NCI-H187 treated with DMSO at 0.1 percent for 48 hours (cell line): ENCODE measurements at places on chromosomes 2 and 18.

- no peak for DNase-seq
These were observed 446.2 kb downstream of the PIK3C3 start for GRCh38 chr18:42401131-42401673.

- no peak for DNase-seq
These were observed 197.6 kb downstream of the NDUFA10 start for GRCh38 chr2:239827523-239827890.

- no peak for DNase-seq
These were observed 279.8 kb downstream of the TNS1 start for GRCh38 chr2:217722883-217723472.

- DNase-seq: no peak
These were observed 4.2 kb downstream of the SLC25A12 start for GRCh38 chr2:171889808-171890207.

GRCh38 chr18:59707306-59707705 lies 10.1 kb upstream of the CCBE1 start:
- DNase-seq: no peak

DNA sequence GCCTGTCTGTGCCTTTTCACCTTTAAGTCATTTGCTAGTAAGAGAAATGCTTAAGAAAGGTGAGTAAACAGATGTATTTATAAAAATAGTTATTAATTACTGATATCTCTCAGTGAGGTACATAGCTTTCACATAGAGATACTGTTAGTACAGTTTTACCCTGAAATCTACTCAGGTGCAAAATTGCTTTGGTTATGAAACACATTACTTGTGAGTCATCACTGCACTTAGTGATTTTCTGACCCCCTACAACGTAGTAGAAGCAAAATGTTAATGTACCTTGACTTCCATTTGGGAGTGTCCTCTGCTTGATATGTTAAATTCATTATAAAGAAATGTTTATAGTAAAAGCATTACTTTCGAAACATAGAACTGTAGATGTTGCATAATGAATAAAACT lies 6.5 kb downstream of the GLS start:
- no peak for DNase-seq

- no peak for DNase-seq
These were observed 135.7 kb upstream of the NDUFV2 start for GRCh38 chr18:8966821-8967220.

GRCh38 chr2:240637901-240638345 lies 12.6 kb downstream of the GPR35 start:
- no peak for DNase-seq

DNA sequence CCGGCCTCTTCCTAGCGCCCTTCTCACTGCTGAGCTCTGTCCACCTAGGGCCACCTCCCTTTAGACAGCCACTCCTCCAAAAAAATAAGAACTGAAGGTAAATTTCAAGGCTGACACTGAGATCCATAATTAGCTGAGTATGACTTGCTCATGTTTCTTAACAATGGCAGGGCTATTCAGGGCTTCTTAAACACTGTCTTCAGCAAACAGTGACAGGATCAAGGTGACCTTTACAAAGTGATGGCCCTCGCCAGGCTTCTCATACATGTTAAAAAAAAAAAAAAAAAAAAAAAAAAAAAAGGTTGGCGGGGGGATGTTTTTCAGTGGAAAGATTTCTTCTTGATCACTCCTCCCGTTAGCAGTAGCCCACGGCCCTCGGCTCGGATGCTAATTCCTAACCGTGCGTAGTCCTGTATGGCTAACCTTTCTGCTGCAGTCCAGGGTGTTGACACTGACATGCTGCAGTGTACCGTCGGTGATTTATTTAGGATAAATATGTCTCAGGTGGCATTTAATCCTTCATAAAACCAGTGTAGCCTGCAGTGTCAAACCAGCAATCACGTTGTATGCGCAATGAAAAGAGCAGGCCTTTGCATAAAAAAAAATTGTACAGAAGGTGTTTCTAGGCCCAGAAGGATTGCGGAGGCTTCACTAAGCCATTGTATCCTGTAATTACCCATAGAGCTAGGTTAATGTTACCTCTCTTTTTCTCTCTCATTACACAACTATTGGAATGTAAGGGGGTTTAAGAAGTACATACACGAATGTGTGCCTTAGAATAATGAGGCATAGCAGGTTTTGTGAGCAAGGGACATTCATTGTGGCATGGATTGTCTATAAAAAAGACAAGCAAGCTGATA lies 142.7 kb downstream of the PTGR3 start:
- no peak for DNase-seq

GRCh38 chr18:36108601-36109000 lies 20.5 kb downstream of the SLC39A6 start:
- DNase-seq: no peak

DNA sequence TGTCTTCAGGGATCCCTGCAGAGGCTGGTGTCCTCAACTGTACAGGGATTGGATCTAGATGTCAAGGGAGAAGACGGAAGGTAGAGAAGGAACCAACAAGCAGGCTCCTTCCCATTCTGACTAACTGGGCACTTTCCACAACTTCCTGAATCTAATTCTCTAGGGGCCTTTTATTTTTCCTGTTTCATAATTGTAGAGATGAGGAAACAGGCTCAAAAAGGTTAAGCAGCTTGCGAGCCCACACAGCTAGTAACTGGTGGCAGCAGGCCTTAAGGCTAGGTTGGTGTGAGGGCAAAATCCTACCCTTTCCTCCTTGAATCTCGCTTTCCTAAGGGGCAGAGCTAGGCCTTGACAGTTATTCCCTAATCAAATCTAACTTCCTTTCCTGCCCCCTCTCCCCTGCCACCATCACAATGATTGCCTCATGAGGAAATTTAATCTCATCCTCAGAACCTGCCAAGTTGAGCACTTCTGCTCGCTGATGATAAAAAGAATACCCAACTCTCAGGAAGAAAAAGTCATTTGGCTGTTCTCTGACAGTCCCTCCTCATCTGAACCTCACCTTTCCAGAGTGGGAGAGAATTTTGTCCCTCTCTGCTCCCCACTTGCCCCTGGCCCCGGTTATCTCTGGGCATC lies 35.7 kb upstream of the POLE4 start:
- DNase-seq: no peak

DNA sequence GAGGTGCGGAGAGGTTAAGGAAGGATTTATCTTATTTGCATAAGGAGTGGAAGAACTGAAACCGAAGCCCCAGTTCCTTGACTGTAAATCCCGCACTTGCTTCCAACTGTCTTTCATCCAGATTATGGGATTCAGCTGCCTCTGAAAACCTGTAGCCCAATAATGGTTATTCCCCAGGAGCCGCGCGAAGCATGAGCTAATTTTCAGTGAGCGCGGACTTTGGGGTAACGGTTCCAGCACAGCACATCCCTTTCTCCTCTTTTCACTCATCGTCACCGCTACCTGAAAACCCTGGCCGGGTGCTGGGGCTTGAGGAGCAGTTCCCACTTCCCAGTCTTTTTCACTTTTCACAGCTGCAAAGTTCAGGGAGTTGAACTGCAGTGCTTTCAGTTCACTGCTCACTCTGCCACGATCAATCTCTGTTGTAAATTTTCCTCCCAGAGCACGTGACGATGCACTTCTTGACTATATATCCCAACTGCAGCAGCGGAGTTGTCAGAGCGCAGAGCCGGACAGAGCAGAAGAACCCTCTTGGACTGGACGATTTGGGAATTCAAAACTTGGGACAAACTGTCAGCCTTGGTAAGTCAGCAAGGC lies at the start of gene KCNE4:
KCNE4 (plus strand) TSS at position 498 of the 597 bp plus-strand sequence. CDS start 641 bp downstream, outside the sequence.
- DNase-seq: no peak

- no peak for DNase-seq
These were observed 228.7 kb downstream of the PID1 start for GRCh38 chr2:229042349-229042748.

GRCh38 chr2:52017646-52018235 lies 985.8 kb upstream of the NRXN1 start:
- DNase-seq: no peak

- no peak for DNase-seq
These were observed 12.4 kb upstream of the EPAS1 start for GRCh38 chr2:46284796-46285195.

DNA sequence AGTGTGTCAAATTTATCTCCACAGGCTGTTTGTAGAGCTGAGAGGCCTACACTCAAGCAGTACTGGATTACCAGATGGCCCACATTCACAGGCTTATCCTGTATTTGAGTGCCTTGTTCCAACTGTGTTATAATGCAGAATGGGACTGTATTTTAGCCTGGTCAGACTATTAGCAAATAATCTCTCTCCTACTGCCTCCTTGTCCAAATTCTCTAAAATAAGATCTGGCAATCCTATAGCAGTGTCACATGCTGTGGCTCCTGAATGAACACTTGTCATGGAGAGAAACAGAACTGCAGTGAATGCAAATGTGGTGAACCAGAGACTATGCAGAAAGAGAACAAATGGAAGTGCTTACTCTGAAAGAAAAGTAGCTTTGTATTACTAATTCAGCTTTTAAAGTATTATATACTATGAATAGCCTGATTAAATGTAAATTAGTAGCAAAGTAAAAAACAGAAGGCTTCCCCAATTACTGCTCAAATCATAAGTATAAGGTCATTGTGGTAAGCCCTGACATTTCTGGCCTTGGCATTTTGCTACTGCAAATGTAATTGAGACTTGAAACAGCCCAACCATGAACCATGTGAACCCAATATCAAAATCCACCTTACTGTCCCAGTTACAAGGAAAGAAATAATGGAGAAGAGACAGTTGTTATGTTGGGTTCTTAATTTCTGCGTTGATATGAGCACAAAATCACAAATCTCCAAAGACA lies 80.0 kb downstream of the MAP4K3 start:
- no peak for DNase-seq

GRCh38 chr2:189412330-189412953 lies 28.8 kb upstream of the WDR75 start:
- DNase-seq: peak; percentile 0

DNA sequence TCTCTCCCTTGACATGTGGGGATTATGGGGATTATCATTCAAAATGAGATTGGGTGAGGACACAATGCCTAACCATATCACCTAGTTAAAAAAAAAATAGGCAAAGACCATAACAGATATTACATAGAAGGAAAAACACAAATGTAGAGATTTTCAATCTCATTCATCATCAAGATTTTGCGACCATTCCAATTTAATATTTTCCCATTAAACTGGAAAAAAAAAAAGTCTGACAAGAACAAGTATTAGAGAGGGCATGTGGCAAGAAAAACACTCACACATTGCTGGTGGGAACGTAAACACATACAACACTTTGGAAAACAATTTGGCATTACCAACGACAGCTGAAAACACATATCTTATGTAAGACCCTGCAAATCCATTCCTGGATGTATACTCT lies 71.0 kb upstream of the MYCN start:
- DNase-seq: no peak

GRCh38 chr18:9961041-9961440 lies 47.2 kb downstream of the VAPA start:
- no peak for DNase-seq

DNA sequence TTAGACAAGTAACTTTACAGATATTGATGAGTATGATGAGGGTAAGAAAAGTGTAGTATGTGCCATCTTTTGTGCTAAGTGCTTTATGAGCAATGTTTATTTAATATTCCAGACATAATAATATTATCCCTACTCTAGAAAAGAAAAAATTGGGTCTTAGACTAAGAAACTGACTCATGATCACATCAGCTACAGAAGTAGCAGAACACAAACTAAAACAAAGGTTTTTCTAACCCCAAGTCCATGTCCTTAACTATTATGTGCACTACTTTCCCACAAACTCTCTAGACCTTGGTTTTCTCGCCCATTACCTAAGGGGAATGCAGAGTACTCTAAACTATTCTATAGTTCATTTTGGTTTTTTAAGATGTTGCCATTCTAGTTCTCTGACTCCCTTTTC lies 64.5 kb downstream of the BAZ2B start:
- no peak for DNase-seq

- DNase-seq: no peak
These were observed 70.2 kb upstream of the EMILIN2 start for GRCh38 chr18:2776601-2777000.

DNA sequence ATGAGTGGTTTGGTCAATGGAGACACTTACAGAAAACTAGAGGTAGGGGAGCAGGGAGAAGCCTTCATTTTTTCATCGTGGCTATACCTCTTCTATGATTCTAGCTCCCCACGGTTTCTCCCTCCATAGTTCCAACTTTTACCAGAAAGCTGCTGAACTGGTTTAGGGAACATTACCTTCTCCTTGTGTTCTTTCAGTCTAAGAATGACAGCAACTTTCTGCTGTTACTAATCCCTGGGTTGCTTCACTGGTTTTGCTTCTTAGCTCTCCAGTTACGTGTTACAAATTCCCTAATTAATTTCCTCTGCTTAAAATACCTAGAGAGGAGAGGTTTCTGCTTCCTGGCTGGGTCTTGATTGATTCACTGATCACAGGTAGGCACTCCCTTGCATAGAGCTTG lies 499.9 kb downstream of the SLC4A3 start:
- DNase-seq: no peak

DNA sequence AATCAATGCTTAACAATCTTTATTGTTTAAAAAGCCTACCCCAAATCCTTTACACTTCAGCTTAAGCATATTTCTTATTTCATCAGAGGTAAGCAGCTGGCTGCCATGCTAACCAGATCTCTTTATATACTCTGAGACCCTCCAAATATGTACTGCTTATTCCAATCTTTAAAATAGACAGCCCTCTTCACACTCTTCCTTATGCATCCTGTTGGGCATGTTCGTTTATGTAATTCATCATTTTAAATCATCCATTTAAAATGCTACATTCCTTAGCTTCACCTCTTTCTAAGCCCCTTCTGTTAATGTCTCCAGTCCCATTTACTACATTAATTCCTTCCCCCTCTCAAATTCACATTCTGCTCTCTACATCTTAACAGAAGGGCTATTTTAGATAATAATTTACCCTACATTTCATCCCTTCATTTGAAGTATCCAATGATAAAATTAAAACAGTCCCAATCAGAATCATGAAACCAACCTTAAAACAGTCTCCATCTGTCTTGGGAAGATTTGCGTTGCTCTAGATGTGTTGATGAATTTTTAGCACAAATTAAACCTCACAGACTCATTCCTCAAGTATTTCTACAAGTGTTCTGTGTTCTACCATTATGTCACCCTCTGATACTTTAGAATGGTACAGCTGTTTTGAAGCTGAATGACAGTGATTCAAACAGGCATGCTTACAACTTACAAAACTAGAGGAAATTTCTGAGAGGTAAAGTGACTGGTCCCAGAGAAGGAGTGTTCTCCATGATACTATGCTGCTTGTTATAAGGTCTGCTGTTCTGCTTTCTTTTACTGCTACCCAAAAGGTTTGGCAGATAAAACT lies 59.1 kb downstream of the ZNF385B start:
- no peak for DNase-seq

- no peak for DNase-seq
These were observed 13.7 kb downstream of the DOCK10 start for GRCh38 chr2:225028572-225028971.

DNA sequence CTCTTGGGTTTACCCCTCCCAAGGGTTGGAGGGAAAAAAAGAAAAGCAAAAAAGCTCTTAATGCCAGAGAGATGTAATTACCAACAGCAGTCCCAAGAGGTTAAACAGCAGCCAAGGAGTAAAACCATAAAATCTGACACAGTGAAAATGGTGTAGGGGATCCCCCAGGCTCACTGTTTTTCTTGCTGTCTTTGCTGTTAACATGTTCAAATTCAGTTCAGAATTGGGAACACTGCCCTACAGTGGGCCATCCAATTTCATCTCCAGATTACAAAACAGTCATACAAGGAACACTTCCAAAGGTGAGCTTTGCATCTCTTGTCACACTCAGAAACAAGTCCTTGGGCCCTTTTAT lies 54.5 kb downstream of the PLEKHM3 start:
- DNase-seq: no peak
